Neural progenitor cell (in vitro differentiated cells): ENCODE measurements at places on chromosomes 16 and 17.

DNA sequence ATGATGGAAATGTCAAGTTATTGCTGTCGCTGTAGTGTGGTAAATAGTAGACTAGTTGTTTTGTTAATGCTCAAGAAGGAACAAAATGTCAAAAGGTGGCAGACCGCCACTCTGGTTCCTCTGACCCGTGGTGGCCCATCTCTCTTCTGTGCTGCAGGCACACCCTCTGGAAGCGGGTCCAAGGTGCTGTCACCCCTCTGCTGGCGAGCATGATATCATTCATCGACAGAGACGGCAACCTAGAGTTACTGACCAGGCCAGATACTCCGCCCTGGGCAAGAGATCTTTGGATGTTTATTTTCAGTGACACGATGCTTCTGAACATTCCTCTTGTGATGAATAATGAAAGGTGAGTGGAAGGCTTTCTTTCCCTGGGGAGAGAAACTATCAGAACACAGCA is 56.8 kb upstream of the ENDOV start:
- no peak for DNase-seq

DNA sequence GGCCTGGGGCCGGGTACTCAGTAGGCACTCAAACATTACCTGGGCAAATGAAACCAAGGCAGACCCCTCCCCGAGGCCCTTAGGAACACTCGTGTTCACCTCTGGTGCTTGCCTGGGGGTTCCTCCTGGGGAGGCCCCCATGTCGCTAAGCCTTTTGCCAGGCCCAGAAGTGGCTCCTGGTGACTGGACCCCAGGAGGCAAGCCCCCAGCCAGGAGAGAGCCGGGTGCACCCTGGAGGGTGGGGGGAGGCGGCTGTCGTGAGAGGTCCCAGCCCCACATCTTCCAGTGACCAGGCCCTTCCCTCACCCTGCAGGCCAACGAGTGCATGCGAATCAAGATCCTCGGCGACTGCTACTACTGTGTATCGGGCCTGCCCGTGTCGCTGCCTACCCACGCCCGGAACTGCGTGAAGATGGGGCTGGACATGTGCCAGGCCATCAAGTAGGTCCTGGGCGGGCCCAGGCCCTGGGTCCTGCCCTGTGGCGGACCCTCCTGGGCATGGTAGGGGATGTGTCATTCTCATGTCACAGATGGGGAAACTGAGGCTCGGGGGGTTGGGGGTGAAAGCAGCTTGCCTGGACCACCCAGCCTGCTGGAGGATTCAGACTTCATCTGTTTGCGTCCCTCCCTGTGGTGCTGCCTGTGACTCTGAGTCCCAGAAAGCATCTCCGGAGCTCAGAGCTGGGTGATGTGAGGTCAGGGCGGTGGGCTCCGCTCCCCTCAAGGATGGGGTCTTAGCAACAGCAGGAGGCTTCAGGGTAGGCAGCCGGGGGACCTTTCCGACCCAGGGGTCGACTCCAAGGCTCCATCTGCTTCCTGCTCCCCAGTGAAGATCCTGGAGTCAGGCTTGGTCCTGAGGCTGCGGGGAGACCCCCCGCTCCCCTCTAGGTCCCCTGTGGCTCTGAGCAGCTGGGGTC is 32.5 kb downstream of the ADCY7 start:
- DNase-seq, result no peak

DNA sequence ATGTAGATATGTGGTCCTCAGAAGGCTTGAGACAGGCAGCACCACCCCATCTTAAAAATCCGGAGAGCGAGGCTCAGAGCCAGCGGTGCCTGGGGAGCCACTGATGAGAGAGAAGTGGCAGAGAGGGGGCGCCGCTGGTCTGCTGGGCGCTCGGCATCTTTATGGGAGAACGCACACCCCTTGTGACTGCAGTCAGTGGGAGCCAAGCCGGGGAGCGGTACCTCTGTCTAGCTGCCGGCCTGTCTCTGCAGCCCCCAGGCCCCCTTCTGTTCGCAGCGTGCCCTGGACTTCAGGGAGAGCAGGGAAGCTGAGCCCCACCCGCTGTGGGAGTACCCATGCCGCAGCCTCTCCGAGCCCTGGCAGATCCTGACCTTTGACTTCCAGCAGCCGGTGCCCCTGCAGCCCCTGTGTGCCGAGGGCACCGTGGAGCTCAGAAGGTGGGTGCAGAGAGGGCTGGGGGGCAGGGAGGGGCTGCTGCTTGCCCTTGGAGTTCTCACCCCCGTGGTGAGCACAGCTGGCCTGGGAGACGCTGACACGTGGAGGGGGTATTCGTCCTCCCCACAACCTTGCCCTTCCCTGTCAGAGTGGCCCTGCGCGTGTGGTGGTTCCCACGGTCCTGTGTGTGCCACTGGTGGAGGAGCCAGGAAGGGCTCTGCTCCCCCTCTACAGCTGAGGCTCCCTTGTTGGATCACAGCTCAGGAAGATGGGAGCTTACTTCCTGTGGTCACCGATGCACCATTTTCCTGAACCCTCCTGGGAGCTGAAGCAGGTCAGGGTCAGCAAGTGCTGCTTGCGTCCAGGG is 44.8 kb downstream of the PRMT7 start:
- peak; percentile 45 for DNase-seq

- peak; percentile 41 for DNase-seq
These were observed 3.9 kb downstream of the DLG4 start for GRCh38 chr17:7215652-7216180.

- DNase-seq, result no peak
These were observed 1570.0 kb upstream of the GOT2 start for GRCh38 chr16:60304066-60304465.

DNA sequence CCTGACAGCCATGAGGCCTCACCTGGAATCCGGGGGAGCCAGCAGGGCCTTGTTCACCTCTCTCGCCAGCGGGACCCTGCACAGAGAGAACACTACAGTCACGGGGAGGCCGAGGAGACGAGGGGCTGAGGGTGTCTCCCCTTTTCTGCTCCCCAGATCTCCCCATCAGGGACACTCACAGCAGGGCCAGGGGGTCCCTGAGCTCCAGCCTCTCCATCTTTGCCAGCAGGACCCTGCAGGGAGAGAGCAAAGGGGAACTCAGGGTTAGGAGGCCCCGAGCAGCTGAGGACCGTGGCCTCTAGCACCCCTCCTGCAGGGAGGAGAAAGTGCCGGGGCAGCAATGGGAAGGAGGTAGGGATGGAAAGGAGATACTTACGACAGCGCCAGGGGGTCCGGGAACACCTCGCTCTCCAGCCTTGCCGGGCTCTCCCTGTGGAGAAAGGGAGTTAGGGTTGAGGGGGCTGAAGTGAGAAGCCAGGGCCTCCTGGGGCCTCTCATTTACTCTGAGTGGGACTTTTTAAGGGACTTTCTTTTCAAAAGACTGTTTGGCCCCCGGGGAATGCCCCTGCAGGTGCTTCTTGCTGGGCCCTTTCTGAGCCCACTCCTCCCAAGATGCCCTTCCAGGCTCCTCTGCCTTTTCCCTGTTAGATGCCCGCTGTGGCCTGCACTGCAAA is 8.7 kb downstream of the COL1A1 start:
- no peak for DNase-seq

GRCh38 chr16:69513180-69513966 is 52.4 kb upstream of the NFAT5 start:
- DNase-seq, result no peak

- DNase-seq, result no peak
These were observed 5.8 kb downstream of the CYB5D2 start for GRCh38 chr17:4148611-4149308.

DNA sequence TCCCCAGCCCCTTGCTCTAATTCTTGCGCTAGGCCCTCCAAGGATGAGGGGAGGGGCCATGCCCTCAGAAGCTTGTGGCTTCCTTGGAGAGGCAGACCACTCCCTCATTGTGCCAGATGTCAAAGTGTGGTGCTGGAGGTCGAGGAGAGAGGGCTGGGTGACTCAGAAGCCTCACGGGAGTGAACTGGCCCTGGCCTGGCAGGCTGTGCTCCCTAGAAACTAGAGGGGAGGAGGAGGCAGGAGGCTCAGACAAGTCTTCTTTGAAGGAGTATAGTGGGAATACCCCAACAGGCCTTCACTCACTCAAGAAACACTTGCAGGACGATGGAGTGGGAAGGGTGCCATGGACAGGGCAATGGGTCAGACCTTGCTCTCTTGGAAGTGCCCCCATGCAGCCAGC is 18.5 kb downstream of the ANKRD40 start:
- DNase-seq, result peak; percentile 54

- no peak for DNase-seq
These were observed 663 bp downstream of the PRR35 start for GRCh38 chr16:560701-561412.

- DNase-seq, result no peak
These were observed 3.4 kb upstream of the SPOP start for GRCh38 chr17:49681106-49681979.
